Left lobe of liver (tissue), 2 donors: ENCODE measurements at places on chromosomes 6 and 20. TPM values are rescaled to one million over a fixed set of nuclear protein-coding genes. Genes with fewer than 3 reads are reported as not detected.

- DNase-seq = no peak
Measured at GRCh38 chr6:165167861-165168260, 141.5 kb downstream of the C6orf118 start.

DNA sequence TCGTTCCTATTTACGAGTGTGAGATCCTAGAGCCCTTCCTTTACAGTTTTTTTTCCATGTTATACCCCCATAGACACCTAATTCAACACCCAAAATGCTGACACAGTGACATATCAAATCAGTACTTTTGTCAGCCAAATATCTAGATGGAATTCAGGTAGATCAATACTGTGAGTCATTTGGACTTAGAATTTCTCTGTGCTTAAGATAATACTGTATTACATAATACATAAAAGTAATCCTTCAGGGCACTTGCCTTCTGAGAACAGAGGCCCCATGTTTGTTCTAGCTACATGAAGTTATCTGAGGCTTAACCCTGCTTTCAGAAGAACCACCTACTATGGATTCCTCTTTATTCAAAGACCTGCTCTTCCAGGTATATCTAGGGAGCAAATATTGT is 623.1 kb downstream of the PHF3 start:
- no peak for DNase-seq

- DNase-seq = no peak
Measured at GRCh38 chr6:9401960-9402359, 966.6 kb upstream of the SLC35B3 start.

DNA sequence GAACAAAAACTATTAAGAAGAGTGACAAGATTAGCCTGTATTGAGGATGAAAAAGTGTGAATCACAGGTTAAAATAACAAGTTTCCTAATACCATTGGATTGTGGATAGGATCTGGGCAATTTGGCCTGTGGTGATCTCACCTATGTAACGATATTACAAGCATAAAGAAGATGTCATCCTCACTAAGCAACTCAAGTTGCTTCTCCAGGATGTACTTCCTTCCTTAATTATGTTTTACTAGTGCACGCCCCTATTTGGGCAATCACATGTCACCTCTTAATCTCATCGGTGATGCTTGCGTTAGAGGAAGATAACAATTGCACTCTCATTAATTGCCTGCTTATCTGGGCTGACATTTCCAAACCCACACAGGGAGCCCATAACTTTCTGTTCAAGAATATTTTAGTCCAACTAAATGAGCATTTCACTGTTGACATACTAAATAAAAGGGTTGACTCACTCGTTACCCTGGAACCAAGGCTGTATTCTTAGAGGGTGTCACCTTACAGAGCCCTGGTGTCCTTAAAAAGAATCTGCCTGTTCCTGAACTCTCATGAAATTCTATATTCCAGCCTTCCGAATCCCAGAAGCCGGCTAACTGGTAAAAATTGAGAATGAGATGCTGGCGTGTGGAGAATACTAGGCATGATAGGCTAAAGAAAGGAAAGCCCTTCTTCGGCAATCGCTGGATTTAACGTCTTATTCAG is 88.2 kb upstream of the ATXN1 start:
- DNase-seq = no peak

The ADGRB3 gene
- total RNA-seq = 0.38 TPM
